Stimulated activated CD8-positive, alpha-beta memory T cell treated with anti-CD3 and anti-CD28 coated beads, Interleukin-7, amount 100 ng/mL, for 1 hour (primary cell): ENCODE measurements at places on chromosomes 4 and X.
A peak's percentile ranks its signal among the peaks of the same experiment; 100 is the strongest.

- DNase-seq, result no peak
Measured at GRCh38 chrX:109954955-109955354, 48.0 kb upstream of the TMEM164 start.

GRCh38 chr4:143289370-143289769 is 47.3 kb upstream of the GAB1 start:
- DNase-seq, result no peak

- no peak for DNase-seq
Measured at GRCh38 chr4:162557516-162558106, 393.8 kb upstream of the FSTL5 start.

DNA sequence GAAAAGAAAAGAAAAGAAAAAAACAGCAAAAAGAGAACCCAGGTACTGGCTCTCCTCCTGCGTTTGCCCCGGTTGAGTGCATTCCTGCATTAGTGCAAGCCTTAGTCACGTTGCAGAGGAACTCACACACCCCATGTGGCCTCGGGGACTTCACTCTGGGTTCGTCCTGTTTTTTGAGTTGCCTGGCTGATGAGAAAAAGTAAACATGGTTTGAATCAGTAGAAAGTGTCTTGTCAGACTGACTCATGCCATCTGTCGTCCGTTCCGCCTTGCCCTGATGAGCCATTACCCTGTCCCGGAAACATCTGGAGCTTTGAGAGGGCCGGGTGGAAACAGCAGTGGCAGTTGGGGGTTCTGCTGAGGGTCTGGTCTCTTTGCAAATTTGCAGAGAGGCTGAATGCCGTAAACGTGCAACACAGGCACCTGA is 16.3 kb downstream of the CD99 start:
- DNase-seq, result peak; percentile 29

DNA sequence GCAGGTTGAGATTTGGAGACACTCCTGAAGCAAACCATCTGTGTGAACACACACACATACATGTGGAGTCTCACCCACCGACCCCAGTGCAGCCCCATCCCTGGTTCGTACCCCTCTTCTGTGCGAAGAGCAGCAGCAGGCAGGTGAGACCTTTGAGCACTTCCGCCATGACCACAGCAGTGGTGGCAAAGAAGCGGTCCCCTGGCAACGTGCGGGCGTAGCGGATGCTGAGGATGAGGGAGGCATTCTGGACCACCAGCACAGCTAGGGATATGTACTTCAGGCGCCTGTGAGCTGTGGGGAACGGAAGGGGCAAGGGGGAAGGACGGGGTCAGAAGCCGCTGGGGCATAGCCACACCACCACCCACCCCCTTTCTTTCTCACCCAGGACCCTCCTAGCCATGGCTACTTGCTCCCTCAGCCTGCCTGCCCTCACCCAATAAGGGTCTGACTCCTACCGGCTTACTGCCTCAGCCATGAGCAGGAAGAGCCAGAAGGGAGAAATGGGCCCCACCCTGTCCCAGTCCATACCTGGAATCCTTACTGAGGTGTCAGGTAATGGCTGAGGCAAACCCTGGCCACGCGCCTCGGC is 1.6 kb downstream of the SLC35A2 start:
- no peak for DNase-seq

- DNase-seq, result no peak
Measured at GRCh38 chrX:8848441-8848840, 47.3 kb upstream of the FAM9A start.

GRCh38 chrX:12973561-12974304 is 1.2 kb upstream of the TMSB4X start:
- no peak for DNase-seq

GRCh38 chr4:105560421-105560848 is 8.0 kb downstream of the ARHGEF38 start:
- DNase-seq, result no peak

DNA sequence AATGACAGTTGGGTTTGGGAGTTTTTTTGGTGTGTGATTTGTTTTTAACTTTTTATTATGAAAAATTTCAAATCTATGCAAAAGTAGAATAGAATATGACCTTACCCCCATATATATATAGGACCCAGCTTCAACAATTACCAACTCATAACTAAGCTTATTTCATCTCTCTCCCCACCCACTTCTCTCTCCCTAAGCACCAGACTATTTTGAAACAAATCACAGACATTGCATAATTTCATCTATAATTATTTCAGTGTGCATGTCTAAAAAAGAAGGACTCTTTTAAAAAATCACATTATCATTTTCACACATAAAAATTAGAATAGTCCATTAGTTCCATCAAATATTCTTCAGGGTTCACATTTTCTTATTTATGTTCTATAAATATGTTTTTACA is 28.3 kb upstream of the NKX6-1 start:
- DNase-seq, result no peak

GRCh38 chrX:37652589-37653231 is 32.9 kb upstream of the XK start:
- no peak for DNase-seq

DNA sequence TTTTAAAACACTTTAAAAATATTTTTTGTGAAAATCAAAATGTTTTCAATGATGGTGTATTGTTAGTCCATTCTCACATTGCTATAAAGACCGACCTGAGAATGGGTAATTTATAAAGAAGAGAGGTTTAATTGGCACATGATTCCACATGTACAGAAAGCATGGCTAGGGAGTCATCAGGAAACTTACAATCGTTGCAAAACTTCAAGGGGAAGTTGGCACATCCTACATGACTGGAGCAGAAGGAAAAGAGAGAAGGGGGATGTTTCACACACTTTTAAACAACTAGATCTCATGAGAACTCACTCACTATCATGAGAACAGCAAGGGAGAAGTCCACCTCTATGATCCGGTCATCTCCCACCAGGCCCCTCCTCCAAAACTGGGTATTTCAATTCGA is 110.7 kb downstream of the TMEM47 start:
- DNase-seq, result no peak

- DNase-seq, result no peak
Measured at GRCh38 chr4:52716364-52717151, 34.7 kb downstream of the ERVMER34-1 start.

- no peak for DNase-seq
Measured at GRCh38 chr4:94831607-94832006, 73.9 kb downstream of the BMPR1B start.

GRCh38 chr4:12791536-12791935 is 692.6 kb downstream of the RAB28 start:
- no peak for DNase-seq

- DNase-seq, result no peak
Measured at GRCh38 chr4:84089652-84090437, 409.2 kb downstream of the NKX6-1 start.

DNA sequence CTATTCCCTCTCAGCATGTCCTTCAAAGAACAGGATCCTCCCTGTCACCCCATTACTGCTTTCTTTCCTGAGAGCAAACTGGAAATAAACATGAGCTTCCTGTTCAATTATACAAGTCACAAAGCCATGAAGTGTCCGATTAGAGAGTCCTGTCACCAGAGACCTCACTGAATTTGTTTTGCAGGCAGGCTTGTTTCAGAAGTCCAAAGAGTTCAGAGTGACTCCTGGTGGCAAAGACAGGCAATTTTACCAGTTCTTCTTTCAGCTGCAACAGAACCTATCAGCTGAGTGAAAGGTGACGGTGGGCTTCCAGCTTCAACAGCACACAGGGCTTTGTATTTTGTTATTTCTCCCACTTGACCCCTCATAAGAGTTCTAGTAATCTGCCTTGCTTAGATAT is 6.4 kb downstream of the ELK1 start:
- DNase-seq, result no peak

- DNase-seq, result no peak
Measured at GRCh38 chrX:11374570-11374969, 81.4 kb downstream of the AMELX start.

GRCh38 chrX:109818976-109819375 is 85.9 kb upstream of the ACSL4 start:
- no peak for DNase-seq

DNA sequence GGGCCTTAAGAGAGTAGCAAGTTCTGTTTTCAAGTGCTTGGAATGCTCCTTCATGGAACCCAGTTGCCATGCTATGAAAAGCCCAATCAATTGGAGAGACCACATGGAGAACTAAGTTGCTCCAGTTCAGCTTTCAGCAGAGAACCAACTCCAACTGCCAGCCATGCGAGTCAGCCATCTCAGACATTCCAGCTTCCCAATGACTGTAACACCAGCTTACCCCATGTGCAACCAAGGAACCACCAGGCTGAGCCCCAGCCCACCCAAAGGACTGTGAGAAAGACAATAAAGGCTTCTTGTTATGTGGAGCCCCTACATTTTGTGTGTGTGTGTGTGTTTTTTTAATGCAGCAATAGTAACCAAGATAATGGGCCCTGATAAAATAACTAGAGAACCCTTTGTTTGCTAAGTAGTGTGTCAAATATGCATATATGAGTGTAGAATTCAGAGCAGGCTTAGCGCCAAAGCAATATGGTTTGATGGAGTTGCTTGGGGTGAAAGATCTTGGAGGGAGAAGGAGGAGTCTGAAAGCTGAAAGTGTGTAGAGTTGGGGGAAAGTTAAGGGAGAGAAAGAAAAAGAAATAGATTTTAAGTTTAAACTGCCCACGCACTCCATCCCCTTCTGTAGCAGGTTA is 35.0 kb upstream of the CCKAR start:
- DNase-seq, result no peak

DNA sequence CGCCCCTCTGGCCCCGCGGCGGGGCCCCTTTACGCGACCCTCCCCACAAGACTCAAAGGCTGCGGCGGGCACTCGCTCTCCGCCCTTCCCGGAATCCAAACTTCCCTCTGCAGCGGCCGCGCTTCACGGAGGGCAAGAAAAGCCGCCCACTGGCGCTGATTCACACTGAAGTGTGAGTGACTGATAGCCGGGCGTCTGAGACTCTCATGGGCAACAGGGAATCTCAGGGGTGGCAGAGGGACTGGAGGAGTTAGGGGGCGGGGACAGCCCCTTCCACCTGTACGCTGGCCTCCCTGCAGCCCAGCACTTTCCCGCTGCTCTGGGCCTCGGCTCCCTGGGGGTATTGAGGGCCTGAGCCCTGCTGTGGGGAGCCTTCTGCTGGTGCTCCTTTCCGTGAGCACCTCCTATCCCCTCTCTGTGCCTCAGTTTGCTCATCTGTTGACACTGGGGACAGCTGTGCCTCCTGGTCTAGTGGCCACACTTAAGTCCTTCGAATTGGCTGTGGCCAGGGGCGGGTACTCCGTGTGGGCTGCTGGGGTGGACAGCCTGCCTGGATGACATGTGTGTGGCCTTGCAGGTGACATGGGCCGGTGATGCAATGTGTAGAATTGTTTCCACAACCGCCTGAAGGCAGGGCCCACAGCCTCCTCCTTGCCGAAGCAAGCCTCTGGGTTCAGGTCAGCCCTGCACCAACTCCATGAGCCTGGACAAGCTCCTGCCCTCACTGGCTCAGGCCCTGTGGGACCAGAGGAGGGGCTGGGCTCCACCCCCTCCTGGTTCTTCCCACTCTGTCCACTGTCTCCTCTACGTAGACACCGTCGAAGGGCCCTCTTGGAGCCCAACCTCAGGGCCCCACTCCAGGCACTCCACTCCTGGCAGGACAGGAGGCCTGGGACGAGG is 951 bp downstream of the SH3BP2 start:
- no peak for DNase-seq

DNA sequence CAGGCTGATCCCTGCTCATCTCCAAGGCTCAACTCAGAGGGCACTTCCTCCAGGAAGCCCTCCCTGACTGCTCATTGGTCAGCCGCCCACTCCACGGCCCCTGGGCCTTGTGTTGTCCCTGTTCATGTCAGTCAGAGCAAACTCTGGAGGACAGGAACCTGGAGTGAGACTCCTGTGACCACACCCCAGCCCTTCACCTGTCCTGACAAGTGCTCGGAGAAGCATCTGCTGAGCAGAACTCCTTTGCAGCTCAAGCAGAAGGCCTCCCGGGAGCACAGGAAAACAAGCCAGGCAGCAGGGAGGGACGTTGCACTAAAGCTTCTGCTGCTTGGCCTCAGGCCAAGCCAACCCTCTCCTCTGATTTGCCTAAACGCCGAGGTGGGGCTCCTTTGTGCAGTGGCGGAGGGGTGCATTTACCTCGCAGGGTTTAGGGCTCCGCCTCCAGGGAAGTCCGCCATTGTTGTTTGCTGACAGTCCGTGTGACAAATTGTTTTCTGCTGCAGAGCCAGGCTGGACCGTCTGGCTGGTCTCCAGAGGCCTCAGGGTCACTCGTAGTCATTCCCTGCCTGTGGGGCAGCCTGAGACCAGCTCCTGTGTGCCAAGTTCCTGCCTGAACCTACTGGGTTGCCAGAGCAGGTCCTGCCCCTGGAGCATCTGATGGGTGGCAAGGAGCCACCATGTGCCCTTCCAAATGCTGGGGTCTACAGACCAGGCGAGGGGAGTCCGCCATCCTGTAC is 61.8 kb downstream of the C4orf50 start:
- no peak for DNase-seq

GRCh38 chr4:153611679-153612078 is 72.4 kb upstream of the TLR2 start:
- DNase-seq, result no peak

DNA sequence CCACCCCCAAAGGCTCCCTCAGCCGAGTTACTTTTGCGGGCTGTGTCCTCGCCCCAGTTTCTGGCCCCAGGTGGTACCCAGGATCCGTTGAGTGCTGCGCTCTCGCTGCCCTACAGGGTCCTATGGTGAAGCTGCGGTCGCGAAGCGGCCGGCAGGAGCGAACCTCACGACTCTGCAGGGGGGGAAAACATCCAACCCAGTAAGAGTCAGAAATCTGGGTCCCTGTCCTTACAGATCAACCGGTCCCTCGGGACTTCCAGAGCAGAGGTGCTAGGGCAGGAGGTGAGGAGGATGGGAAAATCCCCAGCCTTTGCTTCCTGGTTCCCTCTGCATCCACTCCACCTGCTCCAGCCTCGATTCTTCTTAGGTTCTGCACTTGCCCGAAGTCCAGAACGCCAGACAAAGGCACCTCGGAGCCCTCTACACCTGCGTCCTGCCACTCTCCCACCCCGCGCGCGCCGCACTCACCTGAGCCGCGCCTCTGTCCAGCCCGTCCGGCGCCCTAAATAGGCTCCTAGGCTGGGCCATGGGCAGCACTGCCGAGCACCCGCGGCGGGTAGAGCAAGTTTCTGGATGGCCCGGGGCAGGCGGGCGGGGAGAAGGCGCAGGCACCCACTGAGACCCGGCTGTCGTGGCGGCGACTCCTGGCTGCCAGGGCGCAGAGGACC is at the start of gene HS3ST1:
HS3ST1 (minus strand) TSS at position 664 of the 668 bp plus-strand sequence. CDS start 28,889 bp downstream, outside the sequence.
- no peak for DNase-seq

DNA sequence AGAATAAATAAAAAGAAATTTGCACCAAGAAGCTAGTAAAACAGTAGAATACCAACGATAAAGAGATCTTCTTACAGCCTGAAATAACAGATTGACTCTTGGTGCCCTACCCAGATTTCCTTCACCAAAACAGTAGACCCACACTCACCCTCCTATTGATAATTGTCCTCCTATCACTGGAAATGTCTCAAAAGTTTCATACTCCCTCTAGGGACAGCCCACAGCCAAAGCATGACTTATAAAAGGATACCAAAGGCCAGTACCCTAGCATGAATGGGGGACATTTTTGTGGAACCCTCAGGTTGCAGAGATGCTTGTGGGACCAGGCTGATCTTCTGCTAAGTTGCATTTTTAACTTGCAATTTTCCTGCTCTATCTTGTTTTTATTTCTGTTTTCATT is 104.1 kb downstream of the INPP4B start:
- no peak for DNase-seq
